ENCODE measurements at places on chromosomes 7 and 10. TPM values are rescaled to one million over a fixed set of nuclear protein-coding genes. Genes with fewer than 3 reads are reported as not detected.

PPP1R17 gene
- not detected for polyA plus RNA-seq

OPN4 gene
- polyA plus RNA-seq, result not detected

FAM171A1 gene
- polyA plus RNA-seq, result 0.09 TPM

DCLRE1A gene
- 1.4 TPM for polyA plus RNA-seq

NAT16 gene
- not detected for polyA plus RNA-seq

SVOPL gene
- polyA plus RNA-seq, result not detected

ACHE gene
- 0.13 TPM for polyA plus RNA-seq

SBDS gene
- 170 TPM for polyA plus RNA-seq

DNA sequence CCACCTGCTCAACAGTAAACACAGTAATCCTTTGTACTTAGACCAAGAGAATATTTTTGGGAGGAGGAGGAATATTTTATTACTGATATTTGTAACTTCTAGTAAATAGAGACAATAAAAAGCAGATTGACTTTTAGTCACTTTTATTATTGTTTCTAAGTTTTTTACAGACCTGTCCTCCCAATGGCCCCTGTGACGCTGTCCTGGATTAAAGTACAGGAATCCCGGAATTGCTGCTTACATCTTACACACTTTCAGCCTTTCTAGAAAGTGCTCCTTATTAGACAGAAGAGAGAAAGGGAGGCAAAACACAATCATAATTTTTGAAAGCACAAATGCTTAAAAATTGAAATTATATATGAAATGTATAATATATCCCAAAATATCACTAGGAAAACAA is 86.4 kb upstream of the PRKG1 start:
- DNase-seq, result no peak

DNA sequence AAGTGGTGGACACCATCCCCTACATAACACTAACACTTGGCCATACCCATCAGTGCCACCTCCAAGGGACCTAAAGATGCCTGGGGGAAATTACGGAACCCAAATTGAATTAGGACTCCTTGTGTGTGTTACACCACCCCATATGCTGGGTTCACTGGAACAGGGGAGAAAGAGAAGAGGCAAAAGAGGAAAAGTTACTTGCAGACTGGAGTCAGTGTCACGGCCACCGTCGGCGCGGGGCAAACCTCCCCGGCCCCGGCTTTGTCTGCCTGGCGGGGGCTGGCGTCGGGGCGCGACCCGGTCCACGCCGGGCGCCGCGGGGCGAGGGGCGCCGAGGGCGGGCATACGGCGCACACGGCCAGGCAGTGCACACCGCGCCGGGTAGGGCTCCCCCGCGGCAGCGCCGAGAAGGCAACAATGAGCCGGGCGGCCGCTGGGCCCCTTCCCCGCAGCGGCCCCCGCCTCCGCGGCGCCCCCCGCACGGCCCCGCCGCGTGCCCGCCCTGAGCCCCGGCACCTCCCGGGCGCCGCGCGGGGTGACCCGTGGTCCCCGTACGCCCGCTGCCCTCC is 171.1 kb downstream of the FAM107B start:
- peak; percentile 60 for DNase-seq

GRCh38 chr10:117519879-117520278 is 22.7 kb upstream of the EMX2 start:
- no peak for DNase-seq

- peak; percentile 49 for DNase-seq
These were observed 21.2 kb downstream of the ZMIZ2 start for GRCh38 chr7:44769776-44770294.

GRCh38 chr10:128528167-128528566 is 401.9 kb upstream of the MKI67 start:
- DNase-seq, result no peak

DNA sequence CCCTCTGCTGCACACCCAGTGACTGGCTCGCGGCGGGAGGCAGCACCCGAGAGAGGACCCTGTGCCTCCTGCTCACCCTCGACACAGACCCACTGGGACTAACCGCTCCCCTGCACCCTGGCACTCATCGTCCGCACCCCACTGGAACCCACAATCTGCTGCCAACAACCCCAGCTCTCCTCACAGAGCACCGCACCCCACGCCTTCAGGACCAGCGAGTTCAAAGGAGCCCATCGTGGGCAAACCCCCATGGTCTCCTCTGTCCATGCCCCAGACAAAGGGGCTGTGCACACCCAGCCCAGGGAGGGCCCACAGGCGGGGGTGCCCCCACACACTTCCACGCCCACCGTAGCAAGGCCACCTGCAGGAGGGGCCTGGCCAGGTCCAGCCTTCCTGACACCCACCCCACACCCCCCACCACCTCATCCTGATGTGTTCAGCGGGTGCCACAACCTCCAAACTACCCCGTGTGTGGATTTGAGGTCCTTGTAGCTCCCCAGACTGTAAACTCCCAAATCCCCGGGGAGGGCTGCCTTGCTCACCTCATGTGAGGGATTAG is 14.0 kb downstream of the RASGEF1A start:
- no peak for DNase-seq

DNA sequence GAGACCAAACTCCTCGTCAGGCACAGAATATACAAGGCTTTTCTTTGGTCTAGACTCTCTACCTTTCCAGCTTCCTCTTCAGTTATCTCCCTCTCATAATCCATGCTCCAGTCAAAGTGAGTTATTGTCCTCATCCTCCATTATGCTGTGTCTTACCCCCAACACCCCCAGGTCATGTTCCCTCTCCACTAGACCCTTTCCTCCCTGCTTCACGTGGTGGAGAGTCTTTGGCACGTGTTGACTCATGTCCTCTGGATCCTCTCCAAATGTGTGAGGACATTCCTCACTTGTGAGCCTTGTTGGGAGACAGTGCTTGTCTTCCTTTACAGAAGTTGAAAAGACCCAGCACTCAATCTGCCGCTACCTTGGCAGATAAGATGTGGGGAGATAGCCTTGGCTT is 36.0 kb upstream of the DLD start:
- DNase-seq, result no peak

- DNase-seq, result peak; percentile 59
These were observed 34.2 kb downstream of the PUS7 start for GRCh38 chr7:105487579-105488571.

- no peak for DNase-seq
These were observed 955.0 kb downstream of the GATA3 start for GRCh38 chr10:9009505-9009904.

- no peak for DNase-seq
These were observed 15.6 kb upstream of the TAS2R41 start for GRCh38 chr7:143462045-143462444.

- DNase-seq, result no peak
These were observed 101.3 kb upstream of the DNAJB12 start for GRCh38 chr10:72455889-72456595.

DNA sequence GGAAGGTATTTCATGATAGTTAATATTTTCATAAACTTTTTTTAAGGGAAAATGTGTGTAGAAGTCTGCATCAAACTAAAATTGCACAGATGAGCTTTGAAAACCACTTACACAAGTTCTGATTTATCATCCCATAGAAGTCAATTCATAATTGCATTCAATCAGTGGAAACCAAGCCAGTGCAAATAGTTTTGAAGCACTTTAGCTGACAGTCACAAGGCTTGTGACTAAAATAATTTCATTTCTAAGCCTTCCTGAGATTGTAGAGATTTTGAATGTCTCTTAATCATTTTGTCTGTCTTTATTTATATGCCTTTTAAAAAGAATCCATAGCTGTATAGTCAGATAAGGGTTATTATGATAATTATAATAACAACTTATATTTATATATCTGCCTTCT is 41.4 kb downstream of the EXOC4 start:
- no peak for DNase-seq

DNA sequence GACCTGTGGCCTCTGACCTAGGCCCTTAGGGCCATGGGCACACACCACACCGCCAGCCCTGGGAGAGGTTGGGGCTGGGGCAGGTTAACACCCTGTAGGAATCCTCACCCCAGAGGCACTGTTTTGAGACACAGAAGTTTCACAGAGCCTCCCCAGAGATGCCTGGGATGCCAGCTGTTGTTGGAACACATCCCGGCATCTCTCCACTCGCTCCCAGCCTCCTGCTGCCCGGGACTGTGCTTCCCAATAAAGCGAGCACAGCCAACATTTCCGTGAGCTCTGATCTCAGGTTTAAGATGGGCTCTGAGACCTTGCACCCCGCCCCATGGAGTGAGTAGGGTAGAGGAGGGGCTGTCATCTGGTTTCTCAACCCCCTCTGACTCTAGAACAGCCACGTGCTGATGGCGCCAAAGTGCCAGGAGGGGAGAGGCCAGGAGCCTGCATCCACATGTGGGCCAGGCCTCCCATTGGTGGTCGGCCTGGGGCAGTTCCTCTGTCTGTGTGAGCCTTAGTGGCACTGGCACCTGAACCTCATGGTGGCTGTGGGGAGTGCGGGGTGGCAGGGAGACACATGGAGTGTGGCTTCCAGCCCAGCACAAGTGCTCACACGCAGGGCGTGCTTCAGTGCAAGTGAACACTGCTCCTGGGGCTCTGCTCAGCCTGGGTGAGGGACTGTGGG is 54.7 kb downstream of the RASGEF1A start:
- no peak for DNase-seq

DNA sequence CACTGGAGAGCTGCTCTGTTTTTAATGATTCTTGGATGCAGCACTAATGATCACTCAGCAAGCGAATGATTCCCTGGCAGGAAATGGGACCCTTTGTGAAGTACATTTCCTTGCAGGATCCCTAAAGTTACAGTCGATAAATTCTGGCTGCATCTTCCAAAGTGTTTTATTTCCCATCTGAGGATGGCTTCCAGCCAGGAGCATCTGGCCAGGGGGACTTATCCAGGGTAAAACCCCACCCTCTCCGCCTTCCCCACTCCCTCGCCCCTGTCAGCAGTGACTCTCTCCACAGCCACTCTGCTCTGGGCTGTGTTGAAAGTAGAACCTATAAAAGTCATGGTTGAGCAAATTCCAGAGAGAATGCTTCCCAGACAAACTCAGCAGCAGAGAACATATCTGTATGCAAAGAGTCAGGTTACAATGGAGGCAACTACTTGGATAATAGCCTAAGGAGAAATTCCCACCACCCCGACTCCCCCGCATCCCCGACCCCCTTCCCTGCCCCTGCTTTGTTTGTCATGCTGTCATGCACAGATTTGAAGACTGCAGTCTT is 111.0 kb upstream of the ANLN start:
- DNase-seq, result no peak

- DNase-seq, result no peak
These were observed 35.0 kb upstream of the CPXM2 start for GRCh38 chr10:123926401-123927264.

DNA sequence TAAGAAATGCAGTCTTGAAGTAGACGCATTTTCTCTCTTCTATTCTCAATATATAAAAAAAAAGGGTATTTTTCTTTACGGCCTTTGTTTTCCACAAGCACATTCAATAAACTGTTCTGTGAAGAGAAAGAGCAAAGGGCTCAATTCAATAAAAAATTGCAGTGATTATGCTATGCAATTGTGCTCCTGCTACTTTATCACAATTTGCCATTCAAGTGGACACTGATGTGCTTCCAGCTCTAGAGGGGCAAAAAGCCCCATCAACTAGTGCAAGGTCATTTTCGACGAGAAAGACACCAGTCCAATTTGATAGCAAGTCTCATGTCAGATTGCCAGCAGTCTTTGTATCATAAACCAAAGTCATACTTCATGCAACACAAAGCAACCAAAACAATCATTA is 82.6 kb upstream of the THSD7A start:
- no peak for DNase-seq

- peak; percentile 33 for DNase-seq
These were observed 6.7 kb downstream of the CPEB3 start for GRCh38 chr10:92284112-92284704.

GRCh38 chr7:81248420-81248819 is 329.6 kb upstream of the SEMA3C start:
- DNase-seq, result no peak

GRCh38 chr10:32143302-32143847 is 87.2 kb upstream of the KIF5B start:
- DNase-seq, result no peak

DNA sequence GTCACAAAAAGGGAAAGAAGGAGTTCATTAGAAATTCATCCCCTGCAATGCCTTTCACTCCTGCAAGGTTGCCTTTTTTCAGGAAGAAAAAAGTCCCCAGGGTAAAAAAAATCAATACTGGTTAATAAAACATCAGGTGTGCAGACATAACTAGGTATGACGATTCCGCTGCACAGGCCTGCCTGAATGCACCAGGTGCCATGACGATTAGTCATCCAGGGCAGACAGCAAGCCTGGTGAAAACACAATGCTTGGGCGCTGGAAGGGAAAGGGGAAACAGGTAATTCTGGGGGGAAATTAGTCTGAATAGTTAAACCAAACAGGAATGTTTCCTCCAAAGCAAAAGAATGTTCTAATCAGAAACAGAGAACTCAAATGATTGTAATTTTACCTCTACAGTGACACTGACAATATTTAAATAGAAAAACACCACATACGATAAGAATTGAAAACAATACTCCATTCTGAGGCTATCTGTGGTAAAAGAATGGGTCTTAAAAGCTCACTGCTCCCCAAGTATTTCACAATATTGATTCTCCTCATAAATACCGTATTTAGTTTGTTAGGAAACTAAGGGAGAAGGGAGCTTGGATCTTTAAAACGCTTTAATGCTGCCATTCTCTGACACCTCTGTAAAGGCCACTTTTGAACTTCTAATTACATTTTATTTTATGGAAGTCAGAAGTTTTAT is 45.2 kb downstream of the VPS41 start:
- no peak for DNase-seq

DNA sequence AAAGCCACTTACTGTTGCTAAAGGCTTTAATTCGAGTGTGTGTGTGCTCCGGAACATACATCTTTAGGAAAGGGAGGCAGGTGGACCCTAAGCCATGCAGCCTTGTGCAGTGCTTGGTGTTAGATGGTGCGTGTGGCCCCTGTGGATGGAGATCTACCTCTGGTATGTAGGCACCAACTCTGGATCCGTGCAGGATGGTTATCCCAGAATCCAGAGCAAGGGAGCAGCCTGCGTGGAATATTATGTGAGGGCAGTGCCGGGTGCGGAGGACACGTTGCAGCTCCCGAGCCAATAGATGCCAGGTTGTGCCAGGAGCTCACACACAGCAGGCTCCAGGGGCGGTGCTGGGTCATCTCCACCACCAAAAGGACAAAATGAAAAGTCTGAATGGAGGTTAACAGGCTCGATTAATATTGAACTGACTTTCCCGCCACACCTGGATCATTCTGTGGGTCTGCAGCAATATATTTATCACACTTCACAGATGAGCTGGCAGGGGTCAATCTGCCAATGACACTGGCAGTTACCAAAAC is 143.0 kb upstream of the NPS start:
- DNase-seq, result no peak

DNA sequence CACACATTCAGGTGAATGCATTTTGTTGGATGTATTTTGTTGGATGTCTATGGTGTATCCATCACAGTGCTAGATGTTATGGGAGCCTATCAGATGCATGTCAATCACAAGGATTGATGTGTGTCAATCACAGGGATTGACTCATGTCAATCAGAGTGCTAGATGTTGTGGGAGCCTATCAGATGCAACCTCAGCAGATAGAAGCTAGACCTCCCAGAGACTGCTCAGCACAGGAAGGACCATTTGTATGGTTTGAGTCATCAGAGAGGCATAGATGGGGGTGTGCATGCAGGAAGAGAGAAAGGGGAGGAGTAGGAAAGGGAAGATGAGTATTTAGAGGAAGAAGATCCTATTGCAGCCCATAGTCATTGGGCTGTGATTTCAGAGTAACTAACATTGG is 48.3 kb upstream of the PITRM1 start:
- no peak for DNase-seq
